ENCODE measurements at places on chromosomes 5 and 9.

- no peak for DNase-seq
Observed at GRCh38 chr5:125551246-125551645, 804.8 kb upstream of the ZNF608 start.

GRCh38 chr9:13173553-13173952, 105.9 kb downstream of the MPDZ start:
- DNase-seq = no peak

GRCh38 chr5:150062216-150062922, 24.0 kb downstream of the CSF1R start:
- no peak for DNase-seq

GRCh38 chr5:1514027-1514818, 9.5 kb downstream of the LPCAT1 start:
- DNase-seq = no peak
